ENCODE measurements at places on chromosomes 1 and 21. TPM values are rescaled to one million over a fixed set of nuclear protein-coding genes. Genes with fewer than 3 reads are reported as not detected.

DNA sequence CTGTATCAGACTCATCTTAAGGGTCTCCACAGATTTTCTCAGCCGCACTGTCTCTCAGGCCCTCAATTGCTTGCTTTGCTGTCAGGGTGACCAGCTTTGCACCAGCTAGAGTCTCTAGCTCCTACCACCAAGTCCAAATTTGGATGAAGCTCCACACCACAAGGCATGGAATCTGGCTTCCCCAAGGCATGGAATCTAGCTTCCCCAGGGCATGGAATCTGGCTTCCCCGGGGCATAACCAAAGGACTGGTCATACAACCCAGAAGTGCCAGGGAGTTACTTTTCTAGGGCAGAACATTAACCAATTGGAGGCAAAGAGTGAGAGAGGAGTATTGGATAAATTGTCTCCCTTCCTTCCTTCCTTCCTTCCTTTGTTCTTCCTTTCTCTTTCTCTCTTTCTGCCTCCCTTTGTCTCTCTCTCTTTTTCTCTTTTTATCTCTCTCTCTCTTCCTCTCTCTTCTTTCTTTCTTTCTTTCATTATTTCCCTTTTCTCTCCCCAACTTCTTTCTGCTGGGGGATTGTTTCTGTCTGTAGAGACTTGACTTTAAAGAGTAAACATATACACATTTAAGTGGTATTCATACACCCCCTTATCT lies 76.9 kb upstream of the HAO2 start:
- H3K36me3 ChIP-seq, result no peaks in the 10 kb centered on the region
- no peaks in the 10 kb centered on the region for H3K27me3 ChIP-seq
- H3K27ac ChIP-seq, result no peak overlapping the region
- H3K4me1 ChIP-seq, result no peaks in the 10 kb centered on the region

DNA sequence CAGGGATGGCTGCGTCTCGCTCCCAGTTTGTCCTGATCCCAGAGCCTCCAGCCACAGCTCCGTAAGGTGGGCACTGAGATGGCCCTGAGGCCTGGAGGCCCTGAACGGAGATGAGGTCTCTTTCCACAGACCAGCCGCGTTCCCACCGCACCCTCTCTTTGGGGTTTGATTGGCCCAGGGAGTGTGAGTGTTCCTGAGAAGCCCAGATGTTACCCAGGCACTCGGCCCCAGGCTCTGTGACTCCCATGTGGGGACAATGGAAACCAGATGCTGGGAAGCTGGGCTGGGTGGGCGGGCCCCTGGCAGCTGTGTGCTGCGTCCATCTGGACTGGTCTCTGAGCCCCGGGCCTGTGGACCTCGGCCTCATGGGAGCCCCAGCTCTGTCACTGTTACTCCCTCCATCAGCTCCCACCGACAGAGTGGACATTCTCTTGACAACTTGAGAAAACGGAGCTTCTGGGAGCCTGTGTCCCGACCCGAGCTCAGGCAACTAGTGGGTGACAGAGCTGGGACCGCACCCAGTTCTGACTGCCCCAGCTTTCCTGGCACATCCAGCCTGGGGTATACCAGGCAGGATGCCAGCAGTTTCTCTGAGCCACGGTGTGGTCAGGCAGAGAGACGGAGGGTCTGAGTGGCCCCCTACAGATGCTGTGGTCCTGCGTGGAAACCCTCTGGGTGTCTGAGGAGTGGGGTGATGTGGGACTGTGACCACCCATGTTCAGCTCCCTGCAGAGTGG lies 9.8 kb upstream of the COL6A1 start:
- no peaks in the 10 kb centered on the region for H3K36me3 ChIP-seq
- no peak overlapping the region for H3K4me3 ChIP-seq
- H3K27me3 ChIP-seq, result no peaks in the 10 kb centered on the region
- no peak overlapping the region for H3K27ac ChIP-seq

GRCh38 chr1:228317411-228317828 lies 89.2 kb downstream of the TRIM11 start:
- H3K4me1 ChIP-seq, result no peaks in the 10 kb centered on the region
- no peak overlapping the region for H3K27ac ChIP-seq
- H3K27me3 ChIP-seq, result no peaks in the 10 kb centered on the region
- DNase-seq, result no peak

GRCh38 chr1:184513966-184514365 lies 127.1 kb downstream of the C1orf21 start:
- no peak overlapping the region for H3K27ac ChIP-seq
- no peak overlapping the region for H3K4me3 ChIP-seq
- no peak for DNase-seq
- H3K27me3 ChIP-seq, result no peaks in the 10 kb centered on the region

- H3K36me3 ChIP-seq, result no peaks in the 10 kb centered on the region
- no peaks in the 10 kb centered on the region for H3K27me3 ChIP-seq
- H3K27ac ChIP-seq, result no peak overlapping the region
- no peak for DNase-seq
These were observed 114.7 kb upstream of the WNT4 start for GRCh38 chr1:22257290-22258275.

- no peaks in the 10 kb centered on the region for H3K27me3 ChIP-seq
- H3K4me1 ChIP-seq, result no peaks in the 10 kb centered on the region
- no peak overlapping the region for H3K4me3 ChIP-seq
- no peak overlapping the region for H3K27ac ChIP-seq
- H3K36me3 ChIP-seq, result no peaks in the 10 kb centered on the region
These were observed 79.4 kb downstream of the RPE65 start for GRCh38 chr1:68370101-68370915.

DNA sequence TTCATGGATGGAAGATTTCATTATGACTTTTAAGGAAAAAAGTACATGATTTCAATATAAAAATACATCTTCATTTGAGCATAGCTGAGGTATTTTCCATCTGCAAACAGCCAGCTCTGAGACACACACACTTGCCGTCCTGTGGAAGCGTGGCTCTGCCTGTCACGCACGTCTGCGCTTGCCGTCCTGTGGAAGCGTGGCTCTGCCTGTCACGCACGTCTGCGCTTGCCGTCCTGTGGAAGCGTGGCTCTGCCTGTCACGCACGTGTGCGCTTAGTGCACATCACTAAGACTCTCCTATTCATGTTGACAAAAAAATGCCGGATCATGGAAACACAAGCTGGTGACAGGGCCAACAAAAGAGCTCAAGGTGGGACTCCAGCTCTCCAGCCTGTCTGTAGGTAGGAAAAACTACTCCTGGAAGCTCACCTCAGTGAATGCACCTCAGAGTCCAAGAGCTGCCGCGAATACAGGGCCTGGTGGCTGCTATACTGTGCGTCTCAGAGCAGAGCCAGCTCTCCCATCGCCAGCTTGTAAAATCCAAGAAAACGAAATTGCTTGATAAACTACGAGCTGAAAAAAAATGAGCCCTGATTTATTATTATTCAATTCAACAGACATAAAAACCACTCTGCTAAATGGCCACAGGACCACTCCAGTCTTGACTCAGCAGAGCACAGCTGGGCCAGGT lies 69.3 kb downstream of the SLC37A1 start:
- DNase-seq, result no peak
- no peaks in the 10 kb centered on the region for H3K4me1 ChIP-seq
- no peak overlapping the region for H3K4me3 ChIP-seq
- H3K36me3 ChIP-seq, result no peaks in the 10 kb centered on the region
- no peaks in the 10 kb centered on the region for H3K27me3 ChIP-seq

DNA sequence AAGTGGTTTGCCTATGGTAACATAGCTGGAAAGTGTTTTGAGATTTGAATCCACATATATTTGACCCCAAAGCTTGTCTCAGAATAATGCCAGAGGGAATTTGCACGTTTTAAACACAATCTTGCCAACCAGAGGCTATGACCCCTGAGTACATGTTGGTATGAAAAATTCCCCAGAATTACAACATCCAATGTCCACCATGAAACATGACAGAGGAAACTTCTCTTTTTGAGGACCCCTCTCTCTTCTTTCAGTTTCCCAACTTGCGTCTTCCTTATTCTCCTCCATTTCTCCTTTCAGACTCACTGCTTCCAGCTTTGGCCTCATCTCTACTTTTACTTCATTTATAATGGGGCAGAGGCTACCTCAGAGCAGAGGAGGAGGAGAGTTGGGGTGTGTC lies 5.5 kb upstream of the KCNJ9 start:
- DNase-seq, result no peak
- no peaks in the 10 kb centered on the region for H3K27me3 ChIP-seq
- peaks cover 9% of the 10 kb centered on the region for H3K4me1 ChIP-seq
- no peaks in the 10 kb centered on the region for H3K36me3 ChIP-seq
- no peak overlapping the region for H3K27ac ChIP-seq

- H3K36me3 ChIP-seq, result no peaks in the 10 kb centered on the region
- H3K27ac ChIP-seq, result no peak overlapping the region
- peak; percentile 73 for DNase-seq
- H3K4me3 ChIP-seq, result no peak overlapping the region
- no peaks in the 10 kb centered on the region for H3K4me1 ChIP-seq
These were observed 67.1 kb downstream of the UBE2T start for GRCh38 chr1:202274611-202275010.

The GALE gene
- total RNA-seq, result 39.7 TPM

The TDRD10 gene
- total RNA-seq, result not detected

The PHF13 gene
- total RNA-seq, result 5.7 TPM

The CLDN14 gene
- not detected for total RNA-seq

The OLFML2B gene
- not detected for total RNA-seq

Data from Karpas-422 (cell line).